ENCODE measurements at places on chromosomes 5 and 9. TPM values are rescaled to one million over a fixed set of nuclear protein-coding genes. Genes with fewer than 3 reads are reported as not detected.
A peak's percentile ranks its signal among the peaks of the same experiment; 100 is the strongest.

ECSCR gene
- 0.38 TPM for total RNA-seq

DOCK2 gene
- total RNA-seq = 6.5 TPM

HCN1 gene
- not detected for total RNA-seq

C5orf34 gene
- 4.4 TPM for total RNA-seq

AQP7 gene
- total RNA-seq = not detected

FABP6 gene
- total RNA-seq = not detected

GRAMD2B gene
- total RNA-seq = 118 TPM

MARVELD2 gene
- not detected for total RNA-seq

GABBR2 gene
- 3.6 TPM for total RNA-seq

SRD5A1 gene
- 26.8 TPM for total RNA-seq

PTGR1 gene
- 54.9 TPM for total RNA-seq

PCA3 gene
- not detected for total RNA-seq

TIGD6 gene
- total RNA-seq = 7.3 TPM

SLC4A9 gene
- not detected for total RNA-seq

RGS7BP gene
- not detected for total RNA-seq

PDZD2 gene
- total RNA-seq = 0.06 TPM

IFNA7 gene
- total RNA-seq = not detected

DNA sequence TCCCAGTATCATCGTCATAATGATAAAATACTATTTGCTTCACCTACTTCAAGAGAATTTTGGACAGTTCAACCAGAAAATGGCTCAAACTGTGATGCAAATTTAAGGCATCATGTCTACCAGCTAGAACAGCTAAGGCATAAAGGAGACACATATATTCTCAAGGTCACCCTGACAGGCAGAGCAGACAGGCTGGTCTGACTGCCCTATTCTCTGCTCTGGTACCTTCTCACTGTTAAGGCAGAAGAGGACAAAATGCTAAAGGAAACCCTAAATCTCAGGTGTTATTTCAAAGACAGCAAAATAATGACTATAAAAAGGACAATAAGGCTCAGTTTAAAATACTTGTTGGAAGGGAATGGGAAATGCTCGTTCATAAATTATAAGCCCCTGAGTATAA is 87.2 kb downstream of the MRPS27 start:
- no peak for DNase-seq

DNA sequence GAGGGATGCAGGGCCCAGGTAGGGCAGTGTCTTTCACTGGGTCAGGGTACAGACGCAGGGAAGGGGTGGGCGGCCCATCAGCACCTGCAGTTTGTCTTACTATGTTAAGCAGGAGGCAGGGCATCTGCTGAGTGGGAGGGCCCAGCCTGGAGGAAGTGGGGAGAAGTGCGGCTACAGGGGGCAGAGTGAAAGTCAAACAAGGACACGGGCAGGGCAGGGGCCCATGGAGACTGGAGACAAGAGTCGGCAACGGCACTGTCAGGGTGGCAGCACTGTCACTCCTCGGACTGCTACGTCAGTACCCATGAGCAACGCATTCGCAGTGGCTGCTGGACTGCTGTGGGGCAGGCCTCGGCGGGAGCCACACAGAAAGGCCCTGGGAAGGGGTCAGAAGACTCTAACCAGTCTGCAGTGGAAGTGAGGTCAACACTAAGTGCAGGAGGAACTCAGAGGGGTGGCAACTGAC is 19.7 kb downstream of the CAMSAP1 start:
- DNase-seq = no peak

DNA sequence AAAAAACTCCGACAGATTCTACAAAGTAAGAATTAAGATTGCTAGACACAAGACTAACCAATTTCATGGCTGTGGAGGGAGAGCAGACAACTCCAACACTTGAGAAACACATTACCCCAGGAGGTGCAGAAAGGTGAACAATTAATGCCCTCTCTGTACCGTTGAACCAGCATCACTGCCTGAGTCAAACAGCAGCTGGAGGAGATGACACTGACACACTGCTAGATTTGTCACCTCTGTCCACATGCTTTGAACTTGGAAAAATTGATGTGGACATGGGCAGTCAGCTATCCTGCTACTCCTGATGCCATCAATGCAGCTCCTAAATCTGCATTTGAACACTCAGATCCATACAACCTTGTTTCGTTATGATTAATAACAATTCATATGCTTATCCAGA is 51.7 kb downstream of the GPBP1 start:
- no peak for DNase-seq

- no peak for DNase-seq
These were observed 159.0 kb downstream of the NR2F1-AS1 start for GRCh38 chr5:93421987-93422401.

DNA sequence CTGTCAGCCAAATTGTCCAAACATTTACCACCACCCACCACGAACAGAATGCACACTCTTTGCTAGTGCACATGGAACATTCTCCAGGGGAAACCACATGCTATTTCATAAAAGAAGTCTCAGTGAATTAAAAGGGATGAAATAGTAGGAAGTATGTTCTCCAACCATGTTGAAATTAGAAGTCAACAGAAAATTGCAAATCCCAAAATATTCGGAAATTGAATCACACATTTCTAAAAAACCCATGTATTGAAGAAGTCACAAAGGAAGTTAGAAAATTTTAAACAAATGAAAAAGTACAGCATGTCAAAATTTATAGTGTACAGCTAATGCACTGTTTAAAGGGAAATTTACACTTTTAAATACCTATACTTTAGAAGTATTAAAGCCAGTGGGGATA is 50.8 kb downstream of the TGFBR1 start:
- no peak for DNase-seq

GRCh38 chr9:136762221-136762691 is 2.1 kb downstream of the LCN15 start:
- DNase-seq = no peak

- DNase-seq = no peak
These were observed 106.5 kb downstream of the ANKRD55 start for GRCh38 chr5:56126487-56127179.

- no peak for DNase-seq
These were observed 1.5 kb upstream of the MARCHF3 start for GRCh38 chr5:127031863-127032232.

GRCh38 chr9:36739373-36740116 is 166.8 kb downstream of the MELK start:
- no peak for DNase-seq

GRCh38 chr5:61252643-61252925 is 79.5 kb upstream of the ZSWIM6 start:
- no peak for DNase-seq

DNA sequence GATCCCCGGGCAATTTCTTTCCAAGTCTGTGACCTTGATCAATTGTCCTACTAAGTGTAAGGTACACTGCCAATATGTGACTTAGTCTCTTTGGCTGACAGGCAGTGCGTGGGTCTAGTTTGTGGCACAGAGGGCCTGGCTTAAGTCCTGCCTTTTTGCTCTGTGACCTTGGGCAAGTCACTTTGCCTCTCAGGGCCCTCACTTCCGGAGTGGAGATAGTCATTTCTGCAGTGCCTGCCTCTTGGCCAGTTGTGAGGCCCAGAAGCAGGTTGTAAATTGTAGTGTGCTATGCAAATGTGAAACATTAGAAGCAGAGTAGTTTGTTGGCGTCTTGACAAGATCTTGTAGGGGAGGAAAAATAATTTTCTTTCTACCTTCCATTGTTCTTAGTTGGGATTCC is 39.0 kb downstream of the KIF4B start:
- no peak for DNase-seq

DNA sequence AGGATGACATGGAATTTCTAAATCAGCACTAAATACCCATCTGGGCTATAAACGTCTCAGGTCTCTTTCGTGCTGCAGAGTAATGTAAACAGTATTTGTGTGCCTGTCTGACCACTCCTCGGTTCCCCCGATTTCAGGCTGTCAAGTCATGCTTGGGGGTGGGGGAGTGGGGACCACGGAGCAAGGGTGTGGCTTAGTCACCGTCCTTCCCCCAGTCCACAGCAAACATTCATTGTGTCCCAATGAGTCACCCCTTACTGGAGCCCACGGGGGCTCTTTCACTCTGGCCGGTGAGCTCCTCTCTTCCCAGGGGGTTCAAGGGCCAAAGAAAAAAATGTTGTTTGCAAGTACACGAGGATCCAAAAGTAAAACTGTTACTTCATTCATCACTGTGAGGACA is 72.4 kb upstream of the ICE1 start:
- DNase-seq = no peak

GRCh38 chr5:154190595-154191304 is at the start of gene GALNT10:
Gene GALNT10, plus strand, starts transcription at chr5:154190733. Its CDS starts 134 bp downstream, at chr5:154190867.
- DNase-seq = no peak

- no peak for DNase-seq
These were observed 37.9 kb downstream of the CCNJL start for GRCh38 chr5:160274483-160274931.

DNA sequence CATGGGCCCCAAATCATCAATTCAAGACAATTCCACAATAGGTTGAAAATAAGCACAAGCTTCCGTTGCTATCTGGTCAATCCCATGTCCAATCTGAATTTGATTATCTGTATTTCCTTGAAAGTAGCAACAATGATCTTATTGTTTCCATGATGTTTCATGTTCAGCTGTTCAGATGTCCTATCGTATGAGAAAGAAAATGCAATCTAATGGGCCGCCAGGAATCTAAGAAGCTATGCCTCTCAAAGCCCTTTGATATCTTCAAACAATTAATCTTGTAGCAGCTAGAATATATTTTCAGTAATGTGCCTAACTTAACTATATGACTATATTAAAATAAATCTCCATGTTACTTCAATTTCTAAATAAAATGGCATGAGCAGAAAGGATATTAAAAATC is 32.1 kb upstream of the ALDOB start:
- no peak for DNase-seq

DNA sequence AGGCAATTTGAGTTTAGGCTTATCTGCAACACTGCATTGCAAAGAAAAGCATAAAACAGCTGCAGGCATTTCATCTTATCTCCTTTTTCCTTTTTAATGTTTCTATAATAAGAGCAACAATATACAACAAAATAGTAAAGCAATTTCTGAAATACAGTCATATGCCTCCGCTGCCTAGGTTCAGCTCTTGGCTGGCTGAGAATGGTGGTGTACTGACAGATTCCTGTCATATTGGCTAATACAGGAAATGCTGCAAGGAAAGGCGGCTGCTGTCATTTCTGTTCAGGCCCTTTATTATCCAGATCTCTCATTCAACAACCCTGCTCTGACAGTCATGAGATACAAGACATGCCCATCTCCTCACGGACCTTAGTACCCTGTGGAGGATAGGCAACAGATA is 677.0 kb downstream of the TAF11L14 start:
- no peak for DNase-seq

DNA sequence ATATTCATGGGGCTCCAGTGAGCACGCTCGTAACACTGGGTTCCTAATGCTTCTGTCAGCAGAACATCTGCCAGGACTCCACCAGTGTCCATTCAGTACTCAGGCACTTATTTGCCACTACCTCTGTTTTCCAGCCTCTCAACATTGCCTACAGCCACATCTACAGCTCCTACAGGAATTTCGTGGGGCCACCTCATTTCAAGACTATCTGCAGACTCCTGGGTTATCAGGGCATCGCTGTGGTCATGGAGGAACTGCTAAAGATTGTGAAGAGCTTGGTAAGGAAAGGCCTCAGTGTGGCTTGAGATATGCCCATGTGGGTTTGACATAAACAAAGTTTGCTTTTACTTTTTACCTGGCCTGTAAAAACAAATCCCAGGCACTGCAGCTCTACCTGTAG is 92.9 kb downstream of the CYFIP2 start:
- DNase-seq = no peak

- no peak for DNase-seq
These were observed 19.8 kb upstream of the EXOC3 start for GRCh38 chr5:423233-423565.

DNA sequence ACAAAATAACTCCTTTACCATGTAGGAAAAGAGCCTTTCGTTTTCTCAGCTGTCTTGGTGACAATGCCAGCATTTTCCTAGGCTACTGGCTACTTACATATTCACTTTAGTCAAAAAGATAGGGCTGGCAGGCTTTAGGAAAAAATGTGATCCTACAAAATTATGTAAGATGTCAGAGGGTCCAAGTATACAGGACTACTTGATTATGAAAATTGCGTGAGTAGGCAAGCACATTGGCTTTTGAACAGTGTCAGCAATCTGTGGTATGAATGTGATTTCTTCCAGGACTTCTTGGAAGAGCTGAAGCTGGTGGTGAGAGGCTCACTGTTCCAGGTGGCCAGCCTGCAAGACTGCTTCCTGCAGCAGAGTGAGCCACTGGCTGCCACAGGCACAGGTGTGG is 22.8 kb downstream of the THBS4 start:
- DNase-seq = no peak

- peak; percentile 56 for DNase-seq
These were observed 350.9 kb downstream of the GLIS3 start for GRCh38 chr9:3948826-3949556.

GRCh38 chr9:34928921-34929320 is 29.2 kb upstream of the PHF24 start:
- no peak for DNase-seq

DNA sequence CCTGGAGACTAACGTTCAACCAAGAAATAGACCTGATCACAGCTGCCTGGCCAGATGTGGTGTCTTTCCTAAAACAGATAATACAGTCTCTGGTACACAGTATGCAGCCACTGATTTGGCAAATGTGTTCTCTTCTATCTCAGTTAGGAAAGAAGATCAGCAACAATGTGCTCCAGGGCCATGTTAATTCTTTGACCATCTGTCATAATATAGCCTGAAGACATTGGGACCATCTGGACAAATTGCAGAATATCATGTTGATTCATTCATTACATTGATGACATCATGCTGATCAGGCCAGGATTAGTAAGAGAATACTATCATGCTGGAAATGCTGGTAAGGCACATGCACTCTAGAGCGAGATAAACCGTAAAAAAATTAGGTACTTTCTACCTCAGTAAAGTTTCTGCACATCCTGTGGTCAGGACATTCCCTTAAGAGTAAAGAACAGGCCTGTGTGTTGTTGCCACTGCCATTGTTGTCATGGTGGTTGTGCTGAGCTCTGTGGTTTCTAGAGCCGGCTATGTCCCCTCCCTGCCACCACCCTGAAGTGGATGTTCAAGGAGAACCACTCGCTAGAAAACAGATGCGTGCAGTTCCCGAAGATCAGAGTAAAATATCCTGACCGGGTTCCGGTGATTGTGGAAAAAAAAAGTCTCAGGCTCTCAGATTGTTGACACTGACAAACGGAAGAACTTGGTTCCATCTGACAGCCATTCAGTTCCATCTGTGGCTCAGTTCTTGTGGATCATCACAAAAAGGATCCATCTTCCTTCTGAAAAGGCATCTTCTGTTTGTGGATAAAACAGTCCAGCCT is 6.4 kb upstream of the JMY start:
- DNase-seq = peak; percentile 81

- DNase-seq = no peak
These were observed 28.6 kb downstream of the RASGEF1C start for GRCh38 chr5:180180421-180180820.

DNA sequence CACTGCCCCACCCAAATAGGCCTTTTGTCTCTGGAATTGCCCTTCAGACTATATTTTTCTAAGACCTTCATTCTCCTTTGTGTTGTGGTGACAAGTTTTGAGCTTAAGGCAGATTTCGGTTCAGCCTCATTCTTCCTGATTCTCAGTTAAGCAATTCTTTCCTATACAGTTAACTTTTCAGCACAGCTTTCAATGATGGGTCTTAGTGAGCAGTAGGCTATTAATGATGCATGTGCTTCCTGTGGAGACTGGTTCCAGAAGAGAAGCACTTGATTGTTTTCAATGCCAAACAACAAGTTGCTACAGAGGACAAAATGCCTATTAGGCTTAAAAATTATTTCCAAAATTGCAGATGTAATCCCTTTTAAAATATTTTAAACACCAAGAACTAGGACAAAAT is 47.7 kb upstream of the TLX3 start:
- DNase-seq = no peak

GRCh38 chr9:70422371-70423043 is 8.1 kb upstream of the KLF9 start:
- DNase-seq = no peak

Measured in HFFc6 (cell line).